Left lung (tissue), 14 donors: ENCODE measurements at places on chromosomes 12 and 14. TPM values are rescaled to one million over a fixed set of nuclear protein-coding genes. Genes with fewer than 3 reads are reported as not detected.
A peak's percentile ranks its signal among the peaks of the same experiment; 100 is the strongest.

Gene SERPINA5
- 1.1 TPM for total RNA-seq

Gene SIX6
- not detected for total RNA-seq

Gene TGM1
- 7.6 TPM for total RNA-seq

Gene PHETA1
- total RNA-seq = 9.9 TPM

Gene YLPM1
- total RNA-seq = 50.0 TPM

Gene AVPR1A
- 0.26 TPM for total RNA-seq

Gene JAG2
- total RNA-seq = 34.2 TPM

Gene TRIAP1
- total RNA-seq = 29.1 TPM

Gene TMTC2
- total RNA-seq = 17.2 TPM

GRCh38 chr12:21697904-21698630 is 40.4 kb upstream of the LDHB start:
- DNase-seq = peak; percentile 48

- DNase-seq = no peak
Measured at GRCh38 chr12:120599672-120600552, 18.7 kb upstream of the POP5 start.

- no peak for DNase-seq
Measured at GRCh38 chr12:77968571-77968970, 137.9 kb downstream of the NAV3 start.

GRCh38 chr14:104882325-104882973 is 17.4 kb downstream of the CEP170B start:
- DNase-seq = no peak

DNA sequence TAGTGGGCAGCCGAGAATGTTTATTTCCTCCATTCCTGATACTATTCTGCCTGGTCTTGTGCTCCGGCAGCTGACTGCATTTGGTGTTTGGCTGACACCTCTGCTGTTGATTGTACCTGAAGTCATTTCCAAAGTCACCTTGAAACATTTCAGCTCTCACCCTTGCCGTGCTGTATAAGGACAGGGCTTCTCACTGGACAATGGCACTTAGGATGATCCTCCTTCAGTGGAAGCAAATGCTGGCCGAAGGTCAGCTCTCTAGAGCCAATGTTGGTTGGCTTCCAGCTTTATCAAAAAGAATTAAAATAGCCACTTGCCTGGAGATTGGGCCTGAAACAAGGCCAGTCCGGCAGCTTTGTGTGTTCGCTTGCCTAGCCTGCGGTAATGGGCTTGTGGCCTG is 44.0 kb downstream of the ACACB start:
- no peak for DNase-seq

DNA sequence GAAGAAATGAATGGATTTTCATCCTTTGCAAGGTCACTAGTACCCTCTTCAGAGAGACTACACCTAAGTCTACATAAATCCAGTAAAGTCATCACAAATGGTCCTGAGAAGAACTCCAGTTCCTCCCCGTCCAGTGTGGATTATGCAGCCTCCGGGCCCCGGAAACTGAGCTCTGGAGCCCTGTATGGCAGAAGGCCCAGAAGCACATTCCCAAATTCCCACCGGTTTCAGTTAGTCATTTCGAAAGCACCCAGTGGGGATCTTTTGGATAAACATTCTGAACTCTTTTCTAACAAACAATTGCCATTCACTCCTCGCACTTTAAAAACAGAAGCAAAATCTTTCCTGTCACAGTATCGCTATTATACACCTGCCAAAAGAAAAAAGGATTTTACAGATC is 40.8 kb downstream of the SPATA7 start:
- DNase-seq = no peak

DNA sequence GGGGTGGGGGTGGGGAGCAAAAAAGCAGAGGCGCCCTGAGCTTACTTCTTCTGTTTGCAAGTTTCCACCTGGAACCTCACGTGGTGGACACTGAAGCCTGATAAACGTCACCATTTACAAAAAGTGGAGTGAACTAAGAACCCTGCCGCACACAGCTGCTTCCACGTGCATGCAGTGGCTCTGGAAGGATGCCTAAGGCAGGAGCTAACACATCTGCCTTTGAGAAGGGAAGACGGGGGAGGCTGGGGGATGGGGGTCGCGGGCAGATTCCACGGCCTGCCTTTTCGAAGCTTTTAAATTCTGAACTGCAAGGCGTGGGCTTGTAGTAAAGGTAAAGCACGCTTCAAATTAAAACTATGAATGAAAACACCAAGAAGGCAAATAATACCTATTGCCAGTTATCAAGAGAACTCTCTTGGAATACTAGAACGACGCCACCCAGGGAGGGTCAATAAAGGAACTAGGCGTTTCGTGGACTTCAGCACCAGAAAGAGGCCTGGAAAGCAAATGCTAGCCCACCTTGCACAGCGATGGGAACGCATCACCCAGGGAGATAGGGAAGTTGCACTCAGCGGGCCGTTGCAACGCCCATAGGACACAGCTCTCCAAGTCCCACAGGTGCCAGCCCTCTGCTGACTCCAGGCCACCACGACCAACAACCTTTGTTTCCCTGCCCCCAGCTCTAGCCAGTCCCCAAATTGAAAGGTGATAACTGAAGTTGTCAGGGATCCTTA is 61.8 kb downstream of the TESC start:
- DNase-seq = no peak

DNA sequence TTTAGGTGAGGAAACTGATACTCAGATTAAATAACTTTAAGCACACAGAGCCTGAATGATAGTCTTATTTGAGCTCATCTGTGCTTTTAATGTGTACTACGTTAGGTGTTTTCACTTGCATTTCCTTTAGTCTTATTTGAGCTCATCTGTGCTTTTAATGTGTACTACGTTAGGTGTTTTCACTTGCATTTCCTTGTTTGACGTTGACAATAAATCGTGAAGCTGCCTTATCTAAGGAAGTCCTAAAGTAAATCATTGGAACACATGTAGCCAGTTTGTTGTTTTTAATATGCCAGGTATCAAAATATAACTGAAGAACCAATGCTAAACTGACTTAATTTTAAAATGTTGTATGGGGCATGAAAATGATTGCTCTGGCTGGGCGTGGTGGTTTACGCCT is 2.0 kb downstream of the RAP1B start:
- DNase-seq = no peak

DNA sequence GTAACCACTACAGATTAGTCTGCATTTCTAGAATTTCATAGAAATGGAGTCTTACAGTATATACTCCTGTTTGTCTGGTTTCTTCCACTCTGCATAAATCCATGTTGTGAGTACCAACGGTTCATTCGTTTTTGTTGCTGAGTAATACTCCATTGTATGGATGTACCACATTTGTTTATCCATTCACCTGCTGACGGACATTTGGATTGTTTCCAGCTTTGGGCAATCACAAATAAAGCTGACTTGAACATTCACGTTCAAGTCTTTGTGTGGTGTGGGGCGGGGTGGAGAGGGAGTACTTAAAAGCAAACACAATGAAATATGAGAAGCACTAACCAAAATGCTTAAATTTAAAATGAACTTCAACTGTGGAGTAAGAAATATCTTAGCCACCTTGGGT is 7.1 kb downstream of the HECTD4 start:
- DNase-seq = no peak

- DNase-seq = no peak
Measured at GRCh38 chr12:48796976-48797375, 8.1 kb upstream of the ADCY6 start.

- DNase-seq = no peak
Measured at GRCh38 chr12:49946086-49946485, 4.5 kb upstream of the AQP2 start.

GRCh38 chr12:57011438-57012424 is 4.6 kb downstream of the TAC3 start:
- no peak for DNase-seq

DNA sequence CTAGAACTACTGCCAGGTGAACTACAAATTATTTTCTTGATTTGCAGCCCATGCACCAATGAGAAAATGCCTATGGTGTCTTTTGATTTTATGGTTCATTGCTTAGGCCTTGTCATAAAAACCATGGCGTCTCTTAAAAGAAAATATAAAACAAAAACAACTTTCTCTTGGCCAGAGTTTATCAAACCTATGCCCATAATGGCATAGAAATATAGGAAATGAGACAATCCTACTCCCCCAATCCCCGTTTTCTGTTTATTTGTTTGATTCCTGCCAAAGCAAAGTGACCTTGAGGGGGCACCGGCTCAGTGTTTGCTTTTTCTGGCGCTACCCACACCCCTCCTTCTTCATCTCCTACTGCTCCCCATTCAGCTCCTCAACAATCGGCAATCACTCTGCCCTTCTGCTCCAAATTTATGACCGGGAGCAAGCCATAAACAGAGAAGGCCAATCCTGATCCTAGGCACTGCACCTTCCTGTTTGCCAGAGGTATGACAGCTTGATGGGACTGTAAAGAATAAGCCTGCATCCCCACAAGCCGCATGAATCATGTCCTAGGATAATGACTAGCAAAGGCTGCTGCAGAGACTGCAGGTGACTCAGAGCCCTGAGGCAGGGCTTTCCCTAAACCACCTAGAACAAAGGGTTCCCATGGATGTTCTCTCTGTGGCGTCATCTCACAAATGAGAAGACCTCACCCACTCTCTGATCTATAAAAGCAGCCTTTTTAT is 874.9 kb downstream of the NRXN3 start:
- no peak for DNase-seq

DNA sequence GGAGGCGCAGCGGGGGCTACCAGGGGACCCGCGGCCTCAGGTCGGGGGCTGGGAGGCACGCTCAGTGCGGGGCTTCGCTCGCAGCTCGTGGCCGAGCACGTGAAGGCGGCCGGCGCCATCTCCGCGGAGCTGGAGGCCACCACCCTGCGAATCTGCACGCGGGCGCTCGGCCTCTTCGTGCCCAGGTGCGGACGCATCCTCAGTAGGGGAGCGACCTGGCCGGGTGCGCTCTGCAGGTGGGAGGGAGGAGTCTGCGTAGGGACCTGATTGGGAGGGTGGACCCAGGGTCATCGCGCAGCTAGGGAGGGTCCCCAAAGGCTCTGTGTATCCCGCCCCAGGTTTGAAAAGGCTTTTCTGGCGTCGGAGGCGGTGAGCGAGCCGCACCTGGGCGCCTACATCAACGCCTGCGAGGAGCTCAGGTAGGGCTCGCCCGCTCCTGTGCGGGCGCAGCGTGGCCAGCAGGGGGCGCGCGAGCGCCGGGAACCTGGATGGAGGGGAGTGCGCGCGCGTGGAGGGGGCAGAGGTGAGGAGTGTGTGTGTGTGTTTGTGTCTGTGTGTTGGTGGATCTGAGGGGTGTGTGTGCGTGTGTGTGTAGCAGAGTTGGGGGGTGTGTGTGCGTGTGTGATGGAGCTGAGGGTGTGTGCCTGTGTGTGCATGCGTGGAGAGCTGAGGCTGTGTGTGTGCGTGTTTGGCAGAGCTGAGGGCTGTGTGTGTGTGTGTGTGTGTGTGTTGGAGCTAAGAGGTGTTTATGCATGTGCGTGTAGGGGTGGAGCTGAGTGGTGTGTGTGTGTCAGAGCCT is 10.3 kb downstream of the EXOC3L4 start:
- DNase-seq = peak; percentile 75

DNA sequence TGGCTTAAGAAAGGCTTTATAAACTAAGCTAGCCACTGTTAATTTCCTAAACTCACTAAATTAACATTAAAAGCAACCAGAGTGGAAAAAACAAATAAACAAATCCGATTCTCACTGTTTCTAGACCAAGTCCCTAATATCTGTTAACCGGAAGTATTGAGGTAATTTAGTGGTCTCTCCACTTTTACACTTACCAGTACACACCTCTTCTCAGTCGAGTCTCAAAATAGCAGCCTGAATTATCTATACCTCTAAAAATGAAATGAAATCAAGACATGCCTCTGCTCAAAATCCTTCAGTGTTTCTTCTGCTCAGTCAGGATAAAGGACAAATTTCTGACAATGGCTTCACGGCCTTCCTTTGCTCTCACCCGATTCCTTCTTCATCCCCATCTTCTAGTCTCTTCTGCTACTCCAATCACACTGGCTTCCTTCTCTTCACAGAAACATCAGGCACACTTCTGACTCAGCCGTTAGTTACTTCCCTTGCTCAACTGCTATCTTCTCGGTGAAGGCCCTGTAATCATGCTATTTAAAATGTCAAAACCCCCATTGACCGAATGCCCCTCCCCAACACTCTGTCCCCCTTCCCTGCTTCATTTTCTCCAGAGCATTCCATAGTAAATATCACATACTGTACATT is 161.3 kb downstream of the KITLG start:
- no peak for DNase-seq

DNA sequence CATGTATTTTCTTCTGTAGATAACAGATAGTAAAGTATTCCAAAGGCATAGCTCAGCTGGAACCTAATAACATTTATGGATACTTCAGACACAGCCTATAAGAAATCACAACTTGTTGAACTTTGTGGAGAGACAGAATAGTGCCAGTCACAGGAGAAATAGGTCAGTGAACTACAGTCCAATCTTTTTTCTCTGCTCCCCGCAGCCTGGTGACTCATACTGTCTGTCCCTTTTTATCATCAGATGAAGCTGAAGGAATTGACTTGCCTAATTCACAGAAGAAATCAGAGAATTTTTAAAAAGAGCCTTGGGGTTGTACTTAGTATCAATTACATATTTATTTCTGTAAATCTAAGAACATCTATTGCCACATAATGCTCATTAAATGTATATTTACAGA is 222.3 kb downstream of the ALG10 start:
- no peak for DNase-seq

- DNase-seq = no peak
Measured at GRCh38 chr12:97760601-97761000, 298.0 kb downstream of the RMST start.

DNA sequence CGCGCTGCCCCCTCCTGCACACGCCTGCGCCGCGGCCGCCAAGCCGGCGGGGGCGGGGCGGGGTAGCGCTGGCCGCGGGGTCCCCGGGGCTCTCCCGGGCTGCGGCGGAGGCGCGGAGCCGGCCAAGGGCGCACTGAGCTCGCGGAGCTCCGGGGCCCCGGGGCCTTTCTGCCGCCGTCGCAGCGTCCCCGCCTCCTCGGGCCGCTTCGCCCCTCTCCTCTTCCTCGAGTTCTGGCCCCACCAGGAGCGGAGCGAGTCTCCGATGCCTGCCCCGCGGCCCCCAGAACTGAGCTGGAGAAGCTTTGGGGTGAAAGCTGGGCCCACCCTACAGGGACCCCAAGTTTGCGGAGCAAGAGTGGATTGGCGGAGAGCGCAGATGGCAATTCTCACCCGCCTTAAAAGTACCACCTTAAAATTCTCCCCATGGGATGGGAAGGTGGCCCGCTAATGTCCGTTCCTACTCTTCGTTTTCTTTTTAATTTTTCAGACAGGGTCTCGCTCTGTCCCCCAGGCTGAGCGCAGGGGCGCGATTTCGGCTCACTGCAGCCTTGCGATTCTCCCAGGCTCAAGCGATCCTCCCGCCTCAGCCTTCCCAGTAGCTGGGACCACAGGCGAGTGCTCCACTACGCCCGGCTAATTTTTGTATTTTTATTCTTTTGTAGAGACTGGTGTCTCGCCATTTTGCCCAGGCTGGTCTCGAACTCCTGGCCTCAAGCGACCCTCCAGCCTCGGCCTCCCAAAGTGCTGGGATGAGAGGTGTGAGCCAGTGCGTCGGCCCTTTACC is 129.6 kb downstream of the NDUFA12 start:
- DNase-seq = no peak

DNA sequence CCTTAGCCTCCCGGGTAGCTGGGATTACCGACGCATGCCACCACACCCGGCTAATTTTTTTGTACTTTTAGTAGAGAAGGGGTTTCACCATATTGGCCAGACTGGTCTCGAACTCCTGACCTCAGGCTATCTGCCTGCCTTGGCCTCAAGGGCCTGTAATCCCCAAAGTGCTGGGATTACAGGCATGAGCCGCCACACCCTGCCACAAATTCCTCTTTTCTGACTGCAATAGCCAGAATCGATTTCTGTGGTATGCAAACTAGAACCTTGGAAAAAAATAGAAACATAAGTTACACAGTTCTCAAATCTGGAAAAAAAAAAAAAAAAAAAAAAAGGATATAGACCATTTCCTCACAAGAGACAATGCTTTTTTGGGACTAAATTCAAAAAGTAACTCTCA is 184.6 kb upstream of the EGLN3 start:
- DNase-seq = no peak
